A549 treated with DMSO at 1 μM for 4 hours (cell line): ENCODE measurements at places on chromosomes 16 and 17. TPM values are rescaled to one million over a fixed set of nuclear protein-coding genes. Genes with fewer than 3 reads are reported as not detected.

Gene ABCC6
- total RNA-seq = 0.96 to 1.3 TPM (median 1.1 TPM) in 5 replicates

Gene RBBP6
- total RNA-seq = 23.1 to 26.9 TPM (median 25.4 TPM) in 5 replicates

Gene TEKT1
- 0.05 TPM in 1 of 5 replicates, not detected in the others for total RNA-seq

Gene OSGIN1
- total RNA-seq = 30.1 to 64.8 TPM (median 39.7 TPM) in 5 replicates

Gene GDPD1
- 0.63 to 1.3 TPM (median 0.98 TPM) in 5 replicates for total RNA-seq

Gene KRTAP9-4
- not detected in 5 replicates for total RNA-seq

Gene PFAS
- 46.9 to 57.4 TPM (median 54.6 TPM) in 5 replicates for total RNA-seq

Gene RHBDL1
- 0.75 to 1.6 TPM (median 1.4 TPM) in 5 replicates for total RNA-seq

Gene PTX4
- total RNA-seq = not detected in 5 replicates

Gene SEPTIN12
- not detected in 5 replicates for total RNA-seq

Gene MT1A
- total RNA-seq = 15.4 to 17.7 TPM (median 15.7 TPM) in 5 replicates

Gene CTRL
- 1.5 to 2.2 TPM (median 2.0 TPM) in 5 replicates for total RNA-seq

Gene CMTR2
- 12.0 to 17.0 TPM (median 14.3 TPM) in 5 replicates for total RNA-seq

Gene DYNLRB2
- total RNA-seq = 0.24 to 0.40 TPM (median 0.28 TPM) in 3 of 5 replicates, not detected in the others

Gene LRRC46
- total RNA-seq = 2.8 to 3.6 TPM (median 3.5 TPM) in 5 replicates

Gene TELO2
- total RNA-seq = 33.6 to 43.6 TPM (median 41.1 TPM) in 5 replicates

Gene HLF
- 0.07 to 0.34 TPM (median 0.18 TPM) in 5 replicates for total RNA-seq

Gene SULT1A3
- total RNA-seq = 5.6 to 13.9 TPM (median 9.3 TPM) in 5 replicates

Gene TBC1D26
- total RNA-seq = not detected in 5 replicates

Gene PPM1E
- 0.06 to 0.08 TPM (median 0.07 TPM) in 5 replicates for total RNA-seq

Gene GCGR
- total RNA-seq = 0.26 to 0.56 TPM (median 0.38 TPM) in 5 replicates
